ENCODE measurements at places on chromosomes 16 and 17. TPM values are rescaled to one million over a fixed set of nuclear protein-coding genes. Genes with fewer than 3 reads are reported as not detected.

DNA sequence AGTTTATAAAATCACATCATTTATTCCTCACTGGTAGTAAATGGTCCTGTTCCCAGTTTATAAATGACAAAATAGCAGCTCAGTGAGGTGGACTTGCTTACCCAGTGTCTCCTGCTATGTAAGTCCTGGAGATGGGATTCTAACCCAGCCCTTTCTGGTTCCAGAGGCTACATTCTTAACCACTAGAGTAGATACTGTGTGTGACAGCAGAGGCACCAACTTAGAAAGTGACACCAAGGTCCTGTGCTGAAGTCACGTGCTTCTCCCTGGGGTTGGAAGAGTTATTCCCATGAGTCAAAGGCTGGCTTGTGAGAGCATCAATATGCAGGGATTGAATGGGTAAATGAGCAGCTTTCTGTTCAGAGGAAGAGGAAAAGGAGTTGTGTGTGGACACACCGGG lies 167.3 kb upstream of the IRX3 start:
- no peaks in the 10 kb centered on the region for H3K36me3 ChIP-seq
- H3K27ac ChIP-seq, result no peak overlapping the region
- H3K4me1 ChIP-seq, result peaks cover 11% of the 10 kb centered on the region
- peaks cover 42% of the 10 kb centered on the region for H3K27me3 ChIP-seq
- DNase-seq, result no peak

The HSPB9 gene
- not detected for total RNA-seq

- peaks cover 23% of the 10 kb centered on the region for H3K4me1 ChIP-seq
- DNase-seq, result no peak
- H3K4me3 ChIP-seq, result no peak overlapping the region
- peak overlapping the region; percentile 94 for H3K27ac ChIP-seq
- no peaks in the 10 kb centered on the region for H3K27me3 ChIP-seq
These were observed 24.9 kb downstream of the HMOX2 start for GRCh38 chr16:4501071-4501478.

GRCh38 chr16:15770107-15770506 lies 86.7 kb downstream of the MYH11 start:
- no peaks in the 10 kb centered on the region for H3K36me3 ChIP-seq
- no peaks in the 10 kb centered on the region for H3K4me1 ChIP-seq
- H3K27ac ChIP-seq, result no peak overlapping the region
- no peak for DNase-seq
- peaks cover 14% of the 10 kb centered on the region for H3K27me3 ChIP-seq

The TOX3 gene
- 80.8 TPM for total RNA-seq

DNA sequence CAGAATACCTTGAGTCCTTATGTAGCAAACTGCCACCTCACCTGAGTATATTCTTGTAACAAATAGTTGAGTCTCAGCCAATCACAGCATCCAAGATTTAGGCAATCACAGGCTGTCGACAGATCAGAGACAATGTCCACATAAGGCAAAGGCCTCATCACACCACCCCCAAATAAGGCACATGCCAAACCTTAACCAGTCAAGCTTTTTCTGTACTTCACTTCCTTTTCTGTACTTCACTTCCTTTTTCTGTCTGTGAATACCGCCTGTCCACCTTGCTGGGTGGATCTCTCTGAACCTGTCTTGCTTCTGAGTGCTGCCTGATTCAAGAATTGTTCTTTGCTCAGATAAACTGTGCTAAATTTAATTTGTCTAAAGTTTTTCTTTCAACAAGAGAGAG lies 210.4 kb upstream of the N4BP1 start:
- no peaks in the 10 kb centered on the region for H3K4me1 ChIP-seq
- H3K4me3 ChIP-seq, result no peak overlapping the region
- peaks cover 41% of the 10 kb centered on the region for H3K27me3 ChIP-seq
- no peak overlapping the region for H3K27ac ChIP-seq
- H3K36me3 ChIP-seq, result no peaks in the 10 kb centered on the region

The CXCL16 gene
- 4.3 TPM for total RNA-seq

The NOL3 gene
- total RNA-seq, result 12.7 TPM

DNA sequence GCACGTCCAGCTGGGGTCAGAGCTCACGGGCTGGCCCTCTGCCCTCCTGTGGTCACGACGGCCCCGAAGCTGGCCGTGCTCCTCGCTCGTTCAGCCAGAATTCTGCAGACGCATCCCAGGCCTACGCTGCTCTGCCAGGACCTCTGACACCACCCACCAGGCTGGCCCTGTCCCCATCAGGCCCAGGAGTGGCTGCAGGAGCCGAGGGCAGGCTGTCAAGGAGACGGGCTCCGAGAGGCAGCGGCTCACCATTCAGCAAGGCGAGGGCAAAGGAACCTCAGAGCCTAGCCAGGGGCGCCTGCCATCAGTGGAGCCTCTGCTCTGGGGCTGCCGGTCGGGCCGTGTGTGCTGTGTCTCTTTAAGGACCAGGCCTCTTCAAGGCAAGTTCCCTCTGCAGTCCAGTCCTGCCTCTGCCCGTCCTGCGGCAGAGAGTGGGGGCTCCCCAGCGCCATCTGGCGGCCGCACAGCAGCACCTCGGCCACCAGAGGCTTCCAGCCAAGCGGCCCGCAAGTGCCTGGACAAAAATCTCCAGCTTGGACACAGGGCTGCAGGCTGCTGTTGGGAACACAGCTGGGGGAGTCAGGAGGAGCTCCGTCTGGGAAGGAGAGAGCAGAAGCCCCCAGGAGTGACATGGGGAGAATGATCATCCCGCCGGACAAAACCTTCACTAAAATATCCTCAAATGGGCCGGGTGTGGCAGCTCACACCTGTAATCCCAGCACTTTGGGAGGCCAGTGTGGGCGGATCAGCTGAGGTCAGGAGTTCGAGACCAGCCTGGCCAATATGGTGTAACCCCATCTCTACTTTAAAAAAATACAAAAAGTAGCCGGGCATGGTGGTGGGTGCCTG lies 7.4 kb upstream of the ABR start:
- H3K4me1 ChIP-seq, result no peaks in the 10 kb centered on the region
- DNase-seq, result peak; percentile 78
- H3K27ac ChIP-seq, result peak overlapping the region; percentile 29
- H3K4me3 ChIP-seq, result no peak overlapping the region
- peaks cover 58% of the 10 kb centered on the region for H3K27me3 ChIP-seq

The CRISPLD2 gene
- 11.0 TPM for total RNA-seq

DNA sequence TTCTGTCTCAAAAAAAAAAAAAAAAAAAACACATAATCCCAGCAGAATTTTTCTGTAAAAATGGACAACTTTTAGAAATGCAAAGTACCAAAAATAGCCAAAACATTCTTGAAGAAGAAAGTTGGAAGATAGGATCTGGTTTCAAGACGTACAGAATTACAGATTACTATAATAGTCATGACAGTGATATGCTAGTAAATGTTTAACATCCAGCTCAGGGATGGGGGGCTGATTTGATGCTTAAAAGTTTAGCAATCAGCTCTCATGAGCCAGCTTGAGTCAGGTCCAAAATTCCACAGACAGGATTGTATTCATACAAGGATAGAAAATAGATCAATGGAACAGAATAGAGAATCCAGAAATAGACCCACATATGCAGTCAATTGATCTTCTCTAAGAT lies 100.5 kb downstream of the CYB561 start:
- no peaks in the 10 kb centered on the region for H3K36me3 ChIP-seq
- DNase-seq, result no peak
- peaks cover 3% of the 10 kb centered on the region for H3K27me3 ChIP-seq
- H3K27ac ChIP-seq, result no peak overlapping the region
- peaks cover 16% of the 10 kb centered on the region for H3K4me1 ChIP-seq

DNA sequence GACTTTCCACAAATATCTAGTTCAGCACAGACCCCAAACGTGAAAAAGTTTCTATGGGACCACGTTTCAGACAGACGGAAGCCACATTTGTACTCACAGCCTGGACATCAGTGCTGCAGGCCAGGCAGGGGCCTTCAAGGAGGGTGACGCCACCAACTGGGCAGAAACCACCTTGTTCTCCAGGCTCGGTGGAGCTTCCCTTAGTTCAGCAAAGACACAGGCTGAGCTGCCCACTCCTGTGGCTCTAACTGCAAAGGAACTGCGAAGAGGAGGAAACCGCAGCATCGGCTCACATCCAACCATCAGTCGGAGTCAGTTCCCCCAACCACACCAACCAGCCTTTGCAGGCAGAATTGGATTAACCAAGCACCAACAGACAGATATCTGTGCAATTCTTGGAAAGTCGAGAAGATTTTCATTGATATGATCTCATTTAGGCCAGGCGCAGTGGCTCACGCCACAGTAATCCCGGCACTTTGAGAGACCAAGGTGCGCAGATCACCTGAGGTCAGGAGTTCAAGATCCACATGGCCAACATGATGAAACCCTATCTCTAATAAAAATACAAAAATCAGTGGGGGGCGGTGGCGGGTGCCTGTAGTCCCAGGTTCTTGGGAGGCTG lies 73.3 kb upstream of the CNEP1R1 start:
- H3K36me3 ChIP-seq, result no peaks in the 10 kb centered on the region
- no peak overlapping the region for H3K4me3 ChIP-seq
- no peak for DNase-seq
- H3K27ac ChIP-seq, result no peak overlapping the region

DNA sequence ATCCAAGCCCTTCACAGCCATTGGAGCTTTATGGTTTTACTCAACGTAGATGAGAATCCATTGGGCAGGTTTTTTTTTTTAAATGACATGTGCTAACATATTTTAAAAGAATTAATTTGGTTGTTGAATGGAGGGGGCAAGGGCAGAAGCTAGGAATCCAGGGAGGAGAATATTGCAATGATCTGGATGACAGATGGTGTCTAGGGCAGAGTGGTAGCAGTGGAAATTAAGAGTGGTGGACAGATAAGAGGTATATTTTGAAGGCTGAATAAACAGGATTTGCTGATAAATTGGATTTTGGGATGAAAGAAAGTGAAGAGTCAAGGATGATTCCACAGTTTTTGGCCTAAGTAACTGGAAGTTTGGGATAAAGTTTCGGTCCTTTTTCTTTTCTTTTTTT lies 54.8 kb upstream of the DHX40 start:
- no peaks in the 10 kb centered on the region for H3K36me3 ChIP-seq
- no peak overlapping the region for H3K27ac ChIP-seq
- DNase-seq, result no peak
- H3K27me3 ChIP-seq, result no peaks in the 10 kb centered on the region

The RASL10B gene
- 13.7 TPM for total RNA-seq

GRCh38 chr17:199806-200545 lies 18.5 kb upstream of the DOC2B start:
- H3K27me3 ChIP-seq, result peaks cover 35% of the 10 kb centered on the region
- H3K36me3 ChIP-seq, result peaks cover 3% of the 10 kb centered on the region
- no peak overlapping the region for H3K4me3 ChIP-seq
- no peak overlapping the region for H3K27ac ChIP-seq

- H3K27ac ChIP-seq, result no peak overlapping the region
- H3K4me3 ChIP-seq, result no peak overlapping the region
- peaks cover 67% of the 10 kb centered on the region for H3K27me3 ChIP-seq
- no peak for DNase-seq
- H3K36me3 ChIP-seq, result peaks cover 4% of the 10 kb centered on the region
These were observed 89.2 kb downstream of the SPECC1 start for GRCh38 chr17:20098314-20098713.

The SEPTIN1 gene
- total RNA-seq, result 2.3 TPM

GRCh38 chr16:89119661-89120141 lies 26.0 kb downstream of the ACSF3 start:
- H3K27ac ChIP-seq, result no peak overlapping the region
- H3K4me3 ChIP-seq, result no peak overlapping the region
- no peaks in the 10 kb centered on the region for H3K4me1 ChIP-seq
- H3K27me3 ChIP-seq, result no peaks in the 10 kb centered on the region
- H3K36me3 ChIP-seq, result peaks cover 16% of the 10 kb centered on the region
- no peak for DNase-seq

- no peak overlapping the region for H3K27ac ChIP-seq
- no peaks in the 10 kb centered on the region for H3K4me1 ChIP-seq
- H3K36me3 ChIP-seq, result no peaks in the 10 kb centered on the region
- no peak overlapping the region for H3K4me3 ChIP-seq
These were observed 68.6 kb downstream of the TMEM100 start for GRCh38 chr17:55654022-55654421.

GRCh38 chr16:11432856-11433395 lies 87.7 kb downstream of the RMI2 start:
- H3K36me3 ChIP-seq, result no peaks in the 10 kb centered on the region
- H3K4me1 ChIP-seq, result no peaks in the 10 kb centered on the region

DNA sequence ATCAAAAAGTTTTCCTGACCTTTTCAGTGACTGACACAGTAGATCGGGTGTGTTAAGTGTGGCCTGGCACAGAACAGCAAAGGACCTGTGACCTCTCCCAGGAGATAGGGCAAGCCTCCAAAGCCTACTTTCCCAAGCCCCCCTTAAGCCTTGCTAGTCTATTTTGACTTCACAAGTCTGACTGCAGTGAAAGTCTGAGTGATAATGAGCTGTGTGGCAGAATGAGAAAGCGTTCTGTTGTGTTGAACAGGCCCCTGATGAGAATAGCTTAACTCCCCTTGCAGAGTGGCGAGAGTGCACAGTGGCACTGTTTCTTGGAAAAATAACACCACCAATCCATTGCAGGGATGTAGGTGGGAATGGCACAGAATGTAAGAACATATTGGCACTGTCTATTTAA lies 32.8 kb downstream of the MMD start:
- peaks cover 9% of the 10 kb centered on the region for H3K4me1 ChIP-seq
- no peak overlapping the region for H3K4me3 ChIP-seq
- no peaks in the 10 kb centered on the region for H3K27me3 ChIP-seq
- peaks cover 6% of the 10 kb centered on the region for H3K36me3 ChIP-seq
- DNase-seq, result no peak
